GM04504 (cell line): ENCODE measurements at places on chromosomes 5 and 9.

DNA sequence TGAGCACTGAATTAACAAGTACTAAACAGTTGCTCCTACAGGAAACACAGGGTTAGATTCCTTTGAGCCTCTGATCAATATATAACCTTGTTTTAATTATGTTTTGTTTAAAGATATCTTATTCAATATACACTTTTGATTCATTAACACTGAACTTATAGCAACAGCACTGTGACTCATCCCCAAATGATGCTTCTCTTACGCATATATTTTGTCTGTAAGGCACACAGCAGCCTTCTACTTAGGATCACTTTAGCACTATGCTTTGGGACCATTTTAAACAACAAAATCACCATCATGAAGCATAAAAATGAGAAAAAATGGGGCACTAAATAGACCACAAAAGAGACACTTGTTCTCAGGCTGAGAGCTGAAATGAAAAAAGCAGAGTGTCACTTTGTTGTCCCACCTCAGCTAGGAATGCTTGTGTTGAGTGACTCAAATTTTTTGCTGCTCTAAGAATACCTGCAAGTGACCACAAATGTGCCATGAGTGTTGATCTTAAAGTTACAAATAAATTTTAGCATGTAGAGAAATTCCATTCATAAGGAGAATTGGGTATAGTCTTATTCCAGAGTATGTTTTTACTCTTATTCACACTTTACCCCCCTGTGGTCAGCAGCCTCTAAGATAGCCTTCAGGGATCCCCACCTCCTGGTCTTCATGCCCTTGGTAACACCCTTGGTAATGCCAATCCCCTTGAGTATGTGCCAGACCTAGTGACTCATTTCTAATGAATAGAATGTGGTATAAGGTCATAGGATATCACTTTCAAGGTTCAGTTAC lies 252.7 kb upstream of the IL12B start:
- DNase-seq: no peak

- DNase-seq: no peak
Observed at GRCh38 chr9:113566712-113567071, 103.2 kb downstream of the RGS3 start.

DNA sequence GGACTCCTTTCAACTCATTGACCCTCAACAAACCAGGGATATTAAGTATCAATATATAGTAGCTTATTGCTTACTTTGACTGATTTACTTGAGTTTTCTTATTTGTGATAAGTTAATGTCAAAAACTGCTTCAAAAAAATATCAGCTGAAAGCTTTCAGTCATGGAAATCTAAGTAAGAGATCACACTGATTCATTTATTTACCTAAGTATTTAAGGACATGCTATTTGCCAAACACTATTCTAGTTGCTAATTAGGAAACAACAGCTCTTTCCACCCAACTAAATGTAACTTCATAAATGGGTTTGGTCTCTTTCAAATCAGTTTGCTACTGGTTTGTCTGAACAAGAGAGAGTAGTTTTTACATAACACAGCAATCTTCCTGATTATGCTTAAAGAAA lies 48.2 kb downstream of the CHD1 start:
- DNase-seq: no peak

GRCh38 chr9:96157675-96158074 lies 144.3 kb downstream of the HSD17B3 start:
- no peak for DNase-seq

DNA sequence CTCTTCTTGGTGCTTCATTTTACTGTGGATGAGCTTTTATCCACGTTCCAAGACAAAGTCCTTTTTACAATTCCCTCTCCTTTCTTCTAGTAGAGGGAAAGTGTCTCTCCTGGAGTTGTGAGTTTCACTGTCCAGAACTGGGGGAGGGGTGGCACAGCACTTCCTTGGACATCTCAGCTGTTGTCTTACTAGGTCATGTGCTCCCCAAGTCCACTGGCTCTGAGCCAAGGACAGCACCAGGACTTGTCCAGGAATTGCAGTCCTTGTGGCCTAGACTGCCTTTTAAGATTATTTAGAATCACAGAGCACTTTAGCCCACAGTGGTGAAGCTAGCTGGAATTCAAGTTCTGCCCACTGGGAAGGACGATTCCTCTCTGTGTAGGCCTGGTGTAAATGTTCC lies 700.2 kb upstream of the PTPRD start:
- DNase-seq: no peak

- DNase-seq: peak; percentile 86
Observed at GRCh38 chr5:115583474-115583873, 18.8 kb downstream of the TICAM2 start.

DNA sequence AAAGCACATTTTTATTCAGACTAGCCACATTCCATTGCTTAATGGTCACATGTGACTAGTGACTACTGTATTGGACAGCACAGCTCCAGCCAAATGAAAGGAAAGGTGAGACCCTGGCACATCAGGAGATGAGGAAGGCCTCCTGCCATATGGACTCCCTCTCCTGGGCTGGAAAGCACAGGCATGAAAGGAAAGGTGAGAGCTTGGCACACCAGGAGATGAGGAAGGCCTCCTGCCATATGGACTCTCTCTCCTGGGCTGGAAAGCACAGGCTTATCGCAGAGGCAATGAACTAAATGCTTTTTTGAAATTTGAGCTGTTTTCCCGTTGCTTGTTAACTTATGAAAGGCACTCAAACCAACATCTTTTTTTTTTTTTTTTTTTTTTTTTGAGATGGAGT lies 144.8 kb upstream of the SLC12A2 start:
- DNase-seq: no peak

GRCh38 chr9:13513286-13513685 lies 233.8 kb upstream of the MPDZ start:
- no peak for DNase-seq

DNA sequence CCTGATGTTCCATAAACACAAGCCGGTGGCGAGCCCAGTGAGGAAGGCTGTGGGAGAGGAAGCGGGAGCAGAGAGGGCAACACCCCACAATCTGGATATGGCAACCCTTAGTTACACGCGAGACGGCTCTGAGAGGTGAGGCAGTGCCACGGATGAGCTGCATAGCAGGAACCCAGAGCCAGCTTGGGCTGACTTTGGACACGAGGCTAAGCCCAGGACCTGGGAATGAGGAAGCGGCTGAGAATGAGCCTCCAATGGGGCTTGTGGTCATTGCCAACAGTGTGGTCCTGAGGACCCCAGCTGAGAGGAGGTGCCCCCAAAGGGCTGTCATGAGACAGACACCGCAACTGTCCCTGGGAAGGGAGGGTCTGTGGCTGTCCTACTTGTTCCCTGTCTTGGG lies 160.0 kb upstream of the SMIM23 start:
- DNase-seq: no peak

GRCh38 chr5:140767444-140767843 lies 18.5 kb upstream of the PCDHA1 start:
- no peak for DNase-seq

DNA sequence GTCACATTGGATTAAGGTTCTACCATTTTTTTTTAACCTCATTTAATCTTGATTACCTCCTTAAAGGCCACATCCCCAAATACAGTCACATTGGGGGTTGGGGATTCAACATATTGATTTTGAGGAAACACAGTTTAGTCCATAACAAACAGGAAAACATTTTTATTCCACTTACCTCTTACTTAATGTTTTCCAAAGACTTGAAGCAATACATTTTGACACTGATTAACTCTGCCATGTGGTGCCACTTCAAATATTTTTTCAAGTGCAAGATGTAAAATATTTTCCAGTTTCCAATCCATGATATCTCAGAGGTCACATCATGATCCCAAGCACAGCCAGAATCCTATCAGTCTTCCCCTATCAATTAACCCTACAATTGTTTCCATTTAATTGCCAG lies 548.0 kb downstream of the CSNK1G3 start:
- no peak for DNase-seq

DNA sequence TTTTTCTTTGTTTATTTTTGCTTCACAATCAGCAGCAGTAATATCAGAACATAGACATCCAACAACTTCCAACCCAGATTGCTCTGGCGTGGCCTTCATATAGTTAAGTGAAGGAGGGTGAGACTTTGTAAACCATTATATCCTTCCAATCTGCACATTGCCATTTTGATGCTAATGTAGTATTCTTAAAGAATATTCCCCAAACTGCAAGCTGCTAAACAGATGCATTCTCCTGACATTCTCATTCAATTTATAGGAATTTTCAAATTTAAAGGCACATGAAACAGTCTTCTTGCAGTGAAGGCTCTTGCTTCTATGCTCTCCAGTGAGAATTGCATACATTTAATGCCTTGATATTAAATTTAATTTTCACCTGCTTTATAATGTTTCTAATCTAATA lies 181.2 kb upstream of the EDIL3 start:
- no peak for DNase-seq

GRCh38 chr5:88144219-88145001 lies 124.2 kb downstream of the TMEM161B start:
- DNase-seq: no peak

DNA sequence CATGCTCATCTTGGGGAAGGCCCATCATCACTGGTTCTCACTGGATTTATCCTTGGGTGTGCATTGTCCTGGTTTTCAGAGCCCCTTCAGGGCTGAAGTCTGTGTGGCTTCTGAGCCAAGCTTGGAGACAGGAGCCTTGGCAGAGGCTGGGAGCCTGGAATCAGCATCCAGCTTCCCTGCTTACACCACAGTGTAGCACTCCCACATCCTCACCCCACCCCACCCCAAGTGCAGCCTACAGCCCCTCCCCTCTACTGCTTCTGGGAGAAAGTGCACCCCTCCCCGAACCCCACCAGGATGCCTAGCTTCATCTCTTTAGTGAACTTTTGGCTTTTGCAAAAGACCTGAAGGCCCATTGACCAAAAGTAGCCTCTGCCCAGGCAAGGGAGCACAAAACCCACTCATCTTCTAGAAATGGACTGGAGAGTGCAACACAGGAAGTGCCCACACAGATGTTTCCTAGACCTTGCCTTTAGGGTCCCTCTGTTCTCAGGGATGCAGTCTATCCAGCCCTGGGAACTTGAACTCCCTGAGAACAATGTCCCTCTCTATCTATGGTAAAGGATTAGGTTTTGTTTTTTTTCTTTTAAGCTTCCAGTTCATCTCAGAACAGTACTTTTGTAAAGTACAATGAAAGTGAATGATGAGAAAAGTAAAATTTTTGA lies 189.7 kb downstream of the PALM2AKAP2 start:
- DNase-seq: no peak

- no peak for DNase-seq
Observed at GRCh38 chr5:37804401-37804800, 35.4 kb downstream of the GDNF start.

DNA sequence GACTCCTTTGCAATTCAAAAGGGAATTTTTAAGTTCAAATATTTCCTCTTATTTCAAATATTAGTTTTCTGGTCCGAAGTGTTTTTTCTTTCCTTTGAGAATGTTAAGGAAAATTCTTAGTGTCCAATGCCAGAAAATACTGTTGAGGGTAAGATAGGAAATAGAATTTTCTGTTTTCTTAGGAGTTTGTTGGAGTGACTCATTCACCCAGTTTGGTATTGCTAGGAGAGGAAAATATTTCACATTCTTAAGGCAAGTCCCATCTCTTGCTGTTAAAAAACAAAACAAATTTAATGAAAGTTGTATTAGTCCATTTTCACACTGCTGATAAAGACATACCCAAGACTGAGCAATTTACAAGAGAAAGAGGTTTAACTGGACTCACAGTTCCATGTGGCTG lies 349.2 kb upstream of the ADAMTSL1 start:
- no peak for DNase-seq

DNA sequence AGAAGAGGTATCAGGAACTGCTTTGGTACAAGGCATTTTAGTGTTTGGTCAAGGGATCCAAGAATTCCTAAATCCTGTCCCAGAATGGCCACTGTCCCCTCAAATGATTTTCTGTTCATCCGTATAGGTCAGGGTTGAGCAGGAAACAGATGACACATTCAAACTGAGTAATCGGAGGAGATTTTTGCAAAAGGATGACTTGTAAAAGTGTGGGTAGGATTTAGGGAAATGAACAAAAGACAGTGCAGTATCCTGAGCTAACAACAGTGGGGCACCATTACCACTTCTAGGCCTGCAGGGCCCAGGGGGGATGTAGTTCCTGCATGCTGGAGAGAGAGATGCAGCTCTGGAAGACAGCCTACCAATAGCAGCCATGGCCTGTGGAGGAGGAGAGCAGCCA lies 290.1 kb downstream of the ZSWIM6 start:
- no peak for DNase-seq
